ENCODE measurements at places on chromosomes 7 and 10.

- DNase-seq: no peak
Measured at GRCh38 chr7:100065452-100066186, 15.9 kb downstream of the ZNF3 start.

- peak; percentile 37 for DNase-seq
Measured at GRCh38 chr7:129202058-129202777, 13.8 kb downstream of the SMO start.

- DNase-seq: no peak
Measured at GRCh38 chr10:122495406-122496340, 34.3 kb downstream of the HTRA1 start.

DNA sequence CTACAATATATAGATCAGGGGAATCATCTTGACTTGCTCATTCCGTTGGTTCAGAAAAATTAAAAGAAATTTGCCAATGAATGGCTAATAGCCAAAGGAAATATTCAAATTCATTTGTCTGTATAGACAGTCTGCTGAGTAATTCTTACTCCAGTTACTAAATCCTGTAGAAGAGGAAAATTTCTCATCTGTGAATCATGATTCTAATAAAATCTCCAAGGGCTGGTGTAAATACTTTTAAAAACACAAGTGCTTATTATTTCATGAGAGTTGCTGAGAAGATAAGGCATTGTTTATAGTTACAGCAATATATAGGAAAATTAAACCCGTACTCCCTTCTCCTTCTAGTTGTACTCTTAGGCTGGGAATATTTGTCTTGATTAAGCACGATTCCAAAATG is 53.0 kb downstream of the WNT2 start:
- DNase-seq: no peak

Data from suppressor macrophage treated with lipopolysaccharide for 1 hour (primary cell).